Stimulated activated CD8-positive, alpha-beta memory T cell treated with anti-CD3 and anti-CD28 coated beads, Interleukin-4, amount 100 ng/mL, for 48 hours (primary cell): ENCODE measurements at places on chromosomes 3 and 15.

- no peak for DNase-seq
Observed at GRCh38 chr15:73948982-73949381, 22.7 kb downstream of the LOXL1 start.

DNA sequence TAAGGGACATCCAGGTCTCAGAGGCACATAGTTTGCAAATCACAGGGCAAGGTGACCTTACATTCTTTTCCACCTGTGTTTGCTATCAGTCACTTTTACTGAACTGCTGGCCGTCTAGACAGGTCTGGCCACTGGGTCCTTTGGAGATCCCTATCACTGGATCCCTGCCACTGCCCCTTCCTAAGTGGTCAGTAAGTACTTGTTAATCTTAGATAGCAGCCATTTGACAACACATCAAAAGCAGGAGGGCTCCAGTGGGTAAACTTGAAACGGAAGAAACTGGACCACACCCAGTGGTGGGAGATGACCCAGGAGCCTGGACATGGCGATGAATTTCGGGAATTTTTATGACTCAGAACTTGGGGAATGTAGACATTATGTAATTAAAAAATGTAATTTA is 28.9 kb upstream of the RASGRP1 start:
- no peak for DNase-seq

GRCh38 chr15:101698314-101698713 is 26.0 kb downstream of the TARS3 start:
- DNase-seq = no peak

GRCh38 chr15:85582131-85583079 is 202.0 kb downstream of the AKAP13 start:
- peak; percentile 70 for DNase-seq

- DNase-seq = no peak
Observed at GRCh38 chr3:151553888-151554287, 93.0 kb upstream of the IGSF10 start.

DNA sequence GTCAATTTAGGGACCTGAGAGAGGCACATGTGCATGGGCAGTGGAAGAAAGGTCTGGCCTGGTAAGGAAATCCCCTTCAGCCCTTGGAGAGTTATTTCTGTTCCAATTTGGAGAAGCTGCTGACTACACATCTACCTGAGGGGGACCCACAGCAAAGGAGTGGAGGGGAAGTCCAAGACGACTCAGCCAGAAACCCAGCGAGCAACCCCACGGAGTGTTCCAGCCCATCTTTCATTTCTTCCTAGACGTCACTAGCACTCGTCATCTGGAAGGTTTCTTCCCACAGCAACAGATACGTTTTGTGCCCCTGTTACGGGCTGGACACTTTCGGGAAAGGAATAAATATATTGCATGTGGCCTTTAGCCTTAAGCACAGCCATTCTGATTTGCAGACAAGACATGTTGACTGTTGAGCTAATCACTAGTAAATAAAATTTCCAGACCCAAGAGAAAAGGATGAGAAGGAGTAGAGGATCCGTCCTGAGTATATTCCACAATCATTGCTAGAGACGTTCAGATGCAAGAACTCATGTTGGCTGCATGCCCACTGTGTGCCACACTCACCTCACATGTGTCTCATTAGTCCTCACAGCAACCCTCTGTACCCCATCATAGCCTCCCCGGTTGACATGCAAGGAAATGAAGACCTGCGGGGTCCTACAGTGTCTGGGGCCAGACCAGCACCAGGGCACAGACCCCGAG is 7.8 kb upstream of the FAM174B start:
- DNase-seq = peak; percentile 51

GRCh38 chr3:190064112-190064511 is 56.6 kb downstream of the P3H2 start:
- DNase-seq = no peak

- no peak for DNase-seq
Observed at GRCh38 chr3:171054921-171055320, 28.4 kb upstream of the SLC2A2 start.

- no peak for DNase-seq
Observed at GRCh38 chr3:175005881-175006280, 146.7 kb downstream of the NAALADL2 start.

GRCh38 chr15:63353887-63354286 is 27.8 kb downstream of the CA12 start:
- DNase-seq = no peak

- no peak for DNase-seq
Observed at GRCh38 chr3:79306934-79307570, 460.7 kb downstream of the ROBO1 start.

DNA sequence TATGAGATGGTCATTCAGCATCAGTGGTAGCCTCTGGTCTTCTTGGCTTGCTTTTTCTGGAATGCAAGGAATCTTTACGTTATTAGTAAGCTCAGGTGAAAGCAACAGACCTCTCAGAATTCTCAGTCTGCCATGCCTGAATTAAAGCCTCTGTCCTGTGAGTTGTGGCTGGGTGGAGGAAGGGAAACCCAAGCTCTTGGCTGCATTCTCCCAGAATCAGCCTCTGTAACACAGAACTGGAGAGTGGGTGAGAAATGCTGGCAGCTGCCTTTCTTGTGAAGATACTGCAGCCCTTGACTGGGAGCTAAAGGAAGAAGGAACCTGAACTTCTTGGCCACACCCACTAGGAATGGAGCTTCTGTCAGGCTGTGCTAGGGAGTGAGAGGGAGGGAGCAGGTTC is 505.8 kb downstream of the EPHA3 start:
- no peak for DNase-seq

- no peak for DNase-seq
Observed at GRCh38 chr3:46080124-46080968, 53.1 kb upstream of the XCR1 start.

DNA sequence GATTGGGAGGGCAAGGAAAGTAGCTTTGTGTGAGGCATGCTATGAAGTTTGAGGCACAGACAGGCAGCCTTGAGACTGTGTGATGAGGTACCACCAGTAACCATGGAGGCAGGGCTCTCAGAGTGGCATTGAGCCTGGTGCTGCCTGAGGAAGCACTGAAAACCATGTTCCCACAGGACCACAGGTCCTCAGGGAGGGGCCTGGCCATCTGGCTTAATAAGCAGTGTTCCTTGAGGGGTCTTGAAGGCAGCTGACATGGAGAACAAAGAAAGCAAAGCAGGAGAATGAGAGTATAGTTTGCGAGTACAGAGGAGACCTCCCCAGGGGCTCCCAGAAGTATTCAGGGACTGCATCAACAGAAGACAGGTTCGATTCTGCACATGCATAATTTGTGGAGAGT is 346.6 kb downstream of the EPHB1 start:
- DNase-seq = no peak

- no peak for DNase-seq
Observed at GRCh38 chr15:90000186-90001001, 730 bp upstream of the ZNF710 start.

DNA sequence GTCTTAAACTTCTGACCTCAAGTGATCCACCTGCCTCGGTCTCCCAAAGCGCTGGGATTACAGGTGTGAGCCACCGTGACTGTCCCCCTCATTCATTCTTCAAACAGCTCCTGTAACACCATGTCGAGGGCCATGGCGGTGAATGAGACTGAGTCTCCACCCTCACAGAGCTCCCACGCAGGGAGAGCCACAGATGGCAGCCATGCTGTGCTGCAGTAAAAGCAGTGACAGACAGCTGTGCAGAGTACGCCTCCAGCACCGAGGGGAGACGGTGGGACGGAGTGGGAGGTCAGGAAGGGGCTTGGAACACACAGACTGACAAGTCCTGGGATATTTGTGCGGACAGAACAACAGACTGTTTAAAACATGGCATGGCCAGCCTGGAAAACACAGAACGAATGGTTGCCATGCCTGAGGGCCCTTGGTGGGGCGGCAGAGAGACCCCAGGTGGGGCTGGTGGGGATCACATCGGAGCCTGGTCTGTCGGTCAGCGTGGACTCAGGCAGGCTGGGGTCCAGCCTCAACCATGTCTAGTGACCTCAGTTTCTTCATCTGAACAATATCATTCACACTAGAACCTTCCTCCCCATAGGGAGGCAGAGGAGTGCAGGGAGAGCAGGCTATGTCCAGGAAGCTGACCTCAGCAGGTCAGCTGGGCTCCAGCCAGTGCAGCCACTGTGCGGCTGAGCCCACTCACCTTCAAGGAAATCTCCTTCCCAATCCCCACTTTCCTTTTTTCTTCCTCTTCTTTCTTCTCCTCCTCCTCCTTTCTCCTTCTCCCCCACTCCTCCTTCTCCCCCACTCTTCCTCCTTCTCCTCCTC is 20.6 kb upstream of the LCTL start:
- no peak for DNase-seq

DNA sequence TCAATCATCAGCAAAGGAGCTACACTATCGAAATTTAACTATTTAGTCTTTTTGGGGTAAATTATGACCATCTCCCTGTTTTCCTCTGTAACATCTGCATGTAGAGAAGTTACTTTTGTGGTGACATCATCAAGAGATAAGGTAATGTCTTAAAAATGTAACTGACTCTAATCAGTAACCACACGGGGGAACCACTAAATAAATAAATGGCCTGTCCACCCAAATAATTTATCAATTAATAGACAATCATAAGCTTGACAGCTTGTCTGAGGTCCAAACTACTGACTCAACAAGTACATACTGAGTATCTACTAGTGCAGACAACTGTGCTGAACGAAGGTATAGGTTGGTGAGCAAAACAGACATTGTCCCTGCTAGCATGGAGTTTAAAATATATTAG is 219.3 kb downstream of the SLC9A9 start:
- no peak for DNase-seq

DNA sequence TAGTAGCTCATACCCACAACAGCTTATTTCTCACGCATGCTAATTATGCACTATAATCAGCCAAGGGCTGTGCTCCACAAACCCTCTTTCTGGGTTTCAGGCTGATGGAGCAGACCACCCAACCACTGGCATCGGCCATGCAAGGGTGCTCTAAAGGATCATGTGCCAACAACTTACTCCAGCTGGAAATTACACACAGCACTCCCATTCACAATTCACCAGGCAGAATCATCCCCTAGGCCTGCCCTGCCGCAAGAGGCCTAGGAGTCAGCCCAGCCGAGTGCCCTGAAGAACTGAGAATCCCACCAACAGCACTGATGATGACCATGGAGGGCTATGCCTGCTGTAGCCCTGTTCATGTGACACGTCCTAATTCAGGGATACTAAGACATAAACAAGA is 216.2 kb upstream of the CHRNA7 start:
- no peak for DNase-seq

DNA sequence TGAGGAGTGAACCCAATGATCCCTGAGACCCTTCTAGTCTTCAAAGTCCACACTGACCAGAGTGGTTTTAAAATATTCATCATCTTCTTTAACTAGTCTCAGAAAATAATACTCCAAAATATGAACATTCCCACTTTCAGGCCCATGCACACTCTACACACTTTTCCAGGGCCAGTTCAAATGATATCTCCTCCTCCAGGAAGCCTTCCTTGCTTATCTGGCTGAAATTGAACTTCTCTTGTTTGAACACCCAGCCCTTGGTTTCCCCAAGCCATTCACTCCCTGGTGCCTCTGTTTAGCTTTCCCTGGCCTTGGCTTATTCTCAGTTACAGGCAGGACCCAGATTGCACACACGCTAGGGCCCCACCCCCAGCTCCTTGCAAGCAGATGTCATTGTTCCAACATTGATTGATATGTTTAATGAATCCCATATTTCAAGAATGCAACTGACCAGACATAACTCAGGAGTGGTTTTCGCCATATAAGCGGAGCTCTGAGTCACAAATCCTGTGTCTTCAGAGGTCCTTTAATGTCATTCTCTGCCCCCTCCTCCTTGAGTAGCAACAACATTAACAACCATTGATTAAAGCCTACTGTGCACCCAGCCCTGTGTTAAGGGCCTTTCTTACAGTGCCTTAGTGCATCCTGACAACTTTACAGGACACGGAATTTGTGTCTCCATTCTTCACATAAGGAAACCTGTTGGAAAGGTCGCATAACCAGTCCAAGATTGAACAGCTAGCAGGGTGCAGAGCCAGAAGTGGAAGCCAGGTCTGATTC is 2.1 kb downstream of the ITGA11 start:
- no peak for DNase-seq

DNA sequence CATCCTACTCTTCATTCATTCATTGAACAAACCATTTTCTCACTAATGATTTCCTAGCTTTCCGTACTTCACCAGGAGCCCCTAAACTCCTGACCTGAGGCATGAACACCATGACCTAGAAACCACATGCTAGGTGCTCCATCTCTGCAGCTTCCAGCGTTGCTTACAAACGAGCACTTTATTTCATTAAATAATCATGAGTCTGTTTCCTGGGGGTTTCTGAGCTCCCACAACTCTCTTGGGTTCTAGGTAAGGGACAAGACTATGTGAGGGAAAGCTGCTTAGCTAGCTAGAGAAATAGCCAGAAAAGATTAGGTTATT is 1.3 kb downstream of the MAP2K1 start:
- DNase-seq = no peak

DNA sequence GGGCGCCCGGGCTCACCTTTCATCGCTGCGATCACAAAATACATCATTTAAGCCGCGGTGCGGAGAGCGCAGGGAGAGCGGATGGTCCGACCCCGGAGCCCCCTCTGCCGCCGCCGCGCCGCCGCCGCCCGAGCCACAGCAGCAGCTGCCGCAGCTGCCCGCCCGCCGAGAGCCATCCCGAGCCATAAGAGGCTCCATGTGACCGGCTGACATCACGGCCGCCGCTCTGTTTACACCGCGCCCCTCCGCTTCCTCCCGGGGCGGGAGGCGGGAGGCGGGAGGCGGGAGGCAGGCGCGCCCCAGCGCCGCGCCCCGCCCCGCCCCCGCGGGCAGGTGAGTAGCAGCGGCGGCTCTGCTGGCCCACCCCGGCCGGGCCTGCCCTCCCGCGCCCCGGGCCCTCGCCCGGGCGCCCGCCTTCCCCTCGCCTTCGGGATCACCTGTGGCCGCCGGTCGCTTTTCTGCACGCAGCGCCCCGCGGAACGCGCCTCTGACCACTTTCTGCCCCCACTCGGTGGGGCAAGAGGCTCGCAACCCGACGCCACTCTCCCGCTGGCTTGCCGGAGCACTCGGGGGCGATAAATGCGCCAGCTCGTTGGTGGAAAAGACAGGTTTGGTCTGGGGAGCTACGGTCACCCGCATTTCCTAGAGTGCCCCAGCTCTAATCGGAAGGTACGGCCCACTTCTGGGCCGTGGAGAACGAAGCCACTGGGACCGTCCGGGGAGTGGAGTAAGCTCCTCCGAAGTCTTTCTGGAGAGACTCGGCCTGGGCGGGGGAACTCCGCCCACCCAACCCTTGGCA is 113.6 kb upstream of the ICE2 start:
- peak; percentile 83 for DNase-seq

DNA sequence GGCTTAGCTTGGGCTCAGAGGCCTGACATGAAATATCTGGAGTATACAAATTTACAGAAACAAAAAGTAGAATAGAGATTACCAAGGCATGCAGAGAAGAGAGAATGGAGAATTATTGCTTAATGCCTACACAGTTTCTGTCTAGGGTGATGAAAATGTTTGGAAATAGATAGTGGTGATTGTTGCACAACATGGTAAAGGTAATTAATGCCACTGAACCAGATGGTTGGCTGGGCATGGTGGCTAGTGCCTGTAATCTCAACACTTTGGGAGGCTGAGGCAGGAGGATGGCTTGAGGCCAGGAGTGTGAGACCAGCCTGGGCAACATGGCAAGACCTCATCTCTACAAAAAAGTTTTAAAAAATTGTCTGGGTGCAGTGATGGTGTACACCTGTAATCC is 46.6 kb upstream of the OSBPL11 start:
- DNase-seq = no peak

GRCh38 chr3:123799544-123800361 is 84.4 kb downstream of the MYLK start:
- DNase-seq = no peak
